Activated T-helper 1 cell treated with anti-CD3 and anti-CD28 coated beads, Interleukin-2, amount 50 U/mL, for 16 hours (primary cell): ENCODE measurements at places on chromosomes 1 and 21.

DNA sequence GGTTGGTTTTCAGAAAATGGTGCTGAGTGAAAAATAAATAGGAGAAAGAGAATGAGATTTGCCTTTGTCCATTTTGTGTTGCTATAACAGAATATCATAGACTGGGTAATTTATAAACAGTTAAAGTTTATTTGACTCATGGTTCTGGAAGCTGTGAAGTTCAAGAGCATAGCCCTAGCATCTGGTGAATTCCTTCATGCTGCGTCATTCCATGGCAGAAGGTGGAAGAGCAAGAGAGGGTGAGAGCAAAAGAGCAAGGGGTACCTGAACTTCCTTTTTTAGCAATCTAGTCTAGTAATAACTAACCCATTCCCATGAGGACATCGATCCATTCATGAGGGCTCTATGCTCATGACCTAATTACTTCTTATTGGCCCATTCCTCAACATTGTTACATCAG, 209.1 kb upstream of the ZP4 start:
- no peak for DNase-seq

- no peak for DNase-seq
These were observed 38.2 kb upstream of the SLC25A33 start for GRCh38 chr1:9500756-9501754.

- DNase-seq: no peak
These were observed 31.5 kb downstream of the TNFSF4 start for GRCh38 chr1:173175514-173176145.

- no peak for DNase-seq
These were observed 68.8 kb upstream of the ARID1A start for GRCh38 chr1:26626994-26627393.

DNA sequence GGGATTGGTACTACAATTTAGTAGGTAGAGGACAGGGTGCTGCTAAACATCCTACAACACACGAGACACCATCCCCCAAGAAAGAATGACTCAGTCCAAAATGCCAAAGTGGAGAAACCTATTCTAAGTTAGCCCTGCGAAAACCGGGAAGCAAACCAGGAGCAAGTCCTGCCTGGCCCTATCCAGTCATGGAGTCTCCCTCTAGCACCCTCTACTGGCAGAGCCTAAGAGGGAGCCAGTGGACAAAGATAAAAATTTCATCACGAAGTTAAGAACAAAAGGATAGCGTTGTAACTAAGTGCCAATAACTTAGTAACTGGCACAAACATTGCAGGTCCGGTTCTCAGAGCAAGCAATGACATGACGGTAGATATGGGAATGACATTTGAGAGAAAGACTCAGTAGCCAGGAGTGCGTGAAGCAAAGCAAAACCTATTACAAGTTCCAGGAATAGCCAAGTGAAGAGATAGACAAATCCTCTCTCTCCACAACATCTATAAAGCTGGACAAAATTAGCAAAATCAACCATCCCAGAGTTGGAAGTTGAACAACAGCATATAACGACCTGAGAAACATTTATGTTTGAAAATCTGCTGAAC, 383.5 kb downstream of the OMA1 start:
- no peak for DNase-seq

- DNase-seq: no peak
These were observed 210.4 kb upstream of the RUNX1 start for GRCh38 chr21:35259457-35259856.

DNA sequence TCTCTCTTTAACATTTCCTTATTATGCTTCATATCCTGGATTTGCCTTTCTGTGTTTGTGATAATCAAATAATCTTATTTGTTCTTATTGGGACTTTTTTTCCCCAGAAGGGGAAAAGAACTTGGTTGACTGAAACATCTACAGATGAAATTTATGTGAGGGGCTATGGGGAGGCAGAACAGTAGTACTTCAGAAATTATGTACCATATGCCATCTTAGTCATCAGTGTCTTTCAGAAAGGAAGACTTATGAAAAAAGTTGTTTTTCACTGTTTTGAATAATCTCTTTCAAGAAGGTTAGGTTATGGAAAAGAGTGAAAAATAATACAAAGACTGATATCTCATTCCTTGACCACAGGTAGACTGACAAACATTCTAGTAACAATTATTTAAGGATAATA, 30.2 kb upstream of the TRAF5 start:
- no peak for DNase-seq

DNA sequence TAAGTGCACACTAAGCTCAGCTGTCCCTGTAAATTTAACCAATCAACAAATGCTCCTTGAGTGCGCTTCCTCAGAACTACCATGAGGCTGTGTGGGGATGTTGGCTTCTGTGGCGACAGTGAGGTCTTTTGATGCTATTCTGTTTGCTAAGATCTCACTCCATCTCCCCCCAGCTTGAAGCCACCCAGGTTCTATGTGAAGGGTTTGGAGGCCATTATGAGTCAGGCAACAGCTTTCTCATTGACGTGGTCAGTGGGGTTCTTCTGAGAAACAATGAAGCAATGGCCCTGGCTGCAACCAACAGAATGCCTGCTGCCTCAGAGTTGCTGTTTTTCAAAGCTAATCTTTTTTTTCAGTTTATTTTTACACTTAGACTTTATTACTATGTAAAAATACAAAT, 205.5 kb downstream of the PTBP2 start:
- no peak for DNase-seq

DNA sequence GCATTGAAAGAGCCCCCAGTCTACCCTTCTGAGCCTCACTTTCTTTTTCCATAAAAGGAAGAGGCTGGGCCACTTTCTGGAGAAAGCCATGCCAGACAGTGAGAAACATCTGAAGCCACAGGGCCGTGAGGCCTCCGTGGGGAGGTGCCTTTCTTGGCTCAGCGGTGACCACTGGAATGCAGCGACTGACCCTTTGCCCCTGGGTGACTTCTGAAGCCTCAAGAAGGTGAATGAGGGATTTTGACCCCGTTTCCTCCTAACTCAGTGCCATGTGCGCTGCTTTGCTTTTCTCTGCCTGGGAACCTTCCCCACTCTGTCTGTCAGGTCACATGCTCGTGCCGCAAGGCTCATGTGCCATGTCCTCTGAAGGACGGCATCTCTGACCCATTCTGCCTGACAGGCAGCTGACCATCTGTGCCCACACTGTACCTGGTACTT, 44.7 kb upstream of the A3GALT2 start:
- DNase-seq: no peak

- no peak for DNase-seq
These were observed 3.5 kb downstream of the NIPAL3 start for GRCh38 chr1:24418898-24419628.

DNA sequence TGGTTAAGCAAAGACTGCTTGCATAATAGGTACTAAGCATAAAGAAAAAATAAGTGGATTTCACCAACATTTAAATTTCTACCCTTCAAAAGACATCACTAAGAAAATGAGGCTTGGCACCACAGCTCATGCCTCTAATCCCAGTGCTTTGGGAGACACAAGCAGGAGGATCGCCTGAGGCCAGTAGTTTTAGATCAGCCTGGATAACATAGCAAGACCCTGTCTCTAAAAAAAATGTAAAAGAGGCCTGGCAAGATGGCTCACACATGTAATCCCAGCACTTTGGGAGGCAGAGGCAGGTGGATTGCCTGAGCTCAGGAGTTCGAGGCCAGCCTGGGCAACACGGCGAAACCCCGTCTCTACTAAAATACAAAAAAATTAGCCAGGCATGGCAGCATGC, 73.0 kb downstream of the PIGK start:
- DNase-seq: no peak

DNA sequence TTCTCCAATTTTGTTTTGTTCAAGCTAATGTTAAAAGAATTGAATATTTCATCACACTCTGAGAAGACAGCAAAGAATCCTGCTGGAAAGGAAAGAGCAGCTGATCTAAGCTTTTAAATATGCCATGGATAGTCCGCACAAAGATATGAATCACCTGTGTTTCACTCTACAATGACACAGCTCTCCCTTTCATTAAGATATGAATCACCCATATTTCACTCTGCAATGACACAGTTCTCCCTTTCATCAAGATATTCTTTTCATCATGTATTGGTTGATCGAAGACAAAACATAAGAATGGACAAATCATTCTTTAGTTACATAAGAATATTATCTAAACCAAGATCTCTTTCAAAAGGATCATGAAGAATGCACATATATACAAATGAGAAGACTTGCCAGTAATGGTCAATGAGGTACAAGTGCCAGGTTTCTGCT, 367.3 kb downstream of the SMYD3 start:
- DNase-seq: no peak

DNA sequence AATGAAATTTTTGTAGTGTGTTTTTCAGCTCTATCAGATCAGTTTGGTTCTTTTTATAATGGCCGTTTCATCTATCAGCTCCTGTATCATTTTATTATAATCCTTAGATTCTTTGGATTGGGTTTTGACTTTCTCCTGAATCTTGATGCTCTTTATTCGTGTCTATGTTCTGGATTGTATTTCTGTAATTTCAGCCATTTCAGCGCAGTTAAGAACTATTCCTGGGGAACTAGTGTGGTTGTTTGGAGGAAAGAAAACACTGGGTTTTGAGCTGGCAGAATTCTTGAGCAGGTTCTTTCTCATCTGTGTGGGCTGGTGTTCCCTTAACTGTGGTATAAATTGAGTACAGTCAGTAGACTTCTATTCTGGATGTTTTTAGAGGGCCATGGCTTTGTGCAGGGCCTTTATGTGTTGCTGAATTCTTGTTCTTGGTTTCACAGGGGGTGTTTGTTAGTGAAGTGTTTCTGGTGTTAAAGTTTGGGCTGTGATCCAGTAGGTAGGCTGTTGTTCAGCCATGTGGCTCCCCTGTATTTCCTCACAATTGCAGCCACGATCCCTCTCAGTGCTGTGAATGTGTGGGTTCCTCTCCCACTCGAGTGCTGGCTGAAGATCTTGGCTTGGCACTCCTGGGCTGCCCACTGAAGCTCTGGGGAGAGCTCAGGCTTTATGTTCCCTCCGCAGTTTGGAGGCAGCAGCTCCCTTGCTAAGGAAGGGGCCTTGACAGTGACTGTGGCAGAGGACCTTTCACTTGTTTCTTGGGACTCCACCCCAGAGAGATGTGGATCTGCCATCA, 56.0 kb upstream of the CCDC190 start:
- no peak for DNase-seq
